Left renal cortex interstitium (tissue), 4 donors: ENCODE measurements at places on chromosomes 16 and 17.

- no peak for DNase-seq
These were observed 2.8 kb downstream of the RPL23A start for GRCh38 chr17:28722417-28723158.

- no peak for DNase-seq
These were observed 2.4 kb downstream of the NUP93 start for GRCh38 chr16:56732366-56732765.

GRCh38 chr16:58518083-58518979, 3.0 kb downstream of the SETD6 start:
- no peak for DNase-seq

GRCh38 chr17:27651411-27652345, 20.7 kb downstream of the LGALS9 start:
- peak; percentile 12 for DNase-seq

DNA sequence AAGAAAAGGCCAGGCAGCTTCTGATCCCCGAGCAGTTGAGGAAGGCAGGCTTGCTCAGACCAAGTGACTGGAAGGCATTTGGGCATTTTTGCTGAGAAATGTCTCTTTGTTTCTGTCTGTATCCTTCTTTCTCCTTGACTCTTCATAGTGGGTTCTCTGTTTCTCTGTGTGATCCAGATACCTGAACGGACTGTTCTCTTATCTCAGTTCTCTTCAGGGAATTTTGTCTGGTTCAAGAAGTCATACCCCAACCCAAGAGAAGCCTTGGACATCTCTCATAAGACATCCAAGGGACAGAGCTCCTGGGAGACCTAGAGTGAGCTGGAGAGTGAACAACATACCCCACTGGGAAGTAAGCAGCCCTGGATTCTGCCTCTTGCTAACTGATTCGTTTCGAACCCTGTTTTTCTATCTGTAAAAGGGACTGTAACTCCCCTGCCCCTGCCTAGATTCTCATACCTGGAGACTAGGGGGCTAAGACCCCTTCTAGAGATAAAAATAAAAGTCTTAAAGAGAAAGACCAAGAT, 541 bp downstream of the CCL3 start:
- DNase-seq = no peak

DNA sequence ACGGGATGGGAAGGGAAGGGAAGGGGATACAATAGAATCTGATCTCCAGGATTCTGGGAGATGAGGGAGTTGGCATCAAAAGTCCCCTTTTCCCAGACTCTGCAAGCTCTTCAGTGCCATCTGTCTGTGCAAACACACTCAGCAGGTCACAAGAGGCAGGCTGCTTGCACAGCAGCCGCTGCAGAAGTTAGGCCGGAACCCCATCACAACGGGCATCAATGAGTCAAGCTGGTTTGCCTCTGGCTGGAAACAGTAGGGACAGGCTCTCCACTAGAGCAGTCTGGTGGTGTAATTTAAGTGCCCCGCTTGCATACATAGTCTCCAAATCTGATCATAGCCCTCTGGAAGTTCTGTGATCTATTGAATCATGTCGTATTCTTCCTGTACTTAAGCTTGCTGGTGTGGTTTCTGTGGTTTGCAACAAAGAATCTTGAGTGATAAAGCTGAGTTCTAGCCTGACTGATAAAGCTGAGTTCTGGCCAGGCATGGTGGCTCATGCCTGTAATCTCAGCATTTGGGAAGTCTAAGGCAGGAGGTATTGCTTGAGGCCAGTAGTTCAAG, 33.7 kb upstream of the KDM8 start:
- DNase-seq = no peak

DNA sequence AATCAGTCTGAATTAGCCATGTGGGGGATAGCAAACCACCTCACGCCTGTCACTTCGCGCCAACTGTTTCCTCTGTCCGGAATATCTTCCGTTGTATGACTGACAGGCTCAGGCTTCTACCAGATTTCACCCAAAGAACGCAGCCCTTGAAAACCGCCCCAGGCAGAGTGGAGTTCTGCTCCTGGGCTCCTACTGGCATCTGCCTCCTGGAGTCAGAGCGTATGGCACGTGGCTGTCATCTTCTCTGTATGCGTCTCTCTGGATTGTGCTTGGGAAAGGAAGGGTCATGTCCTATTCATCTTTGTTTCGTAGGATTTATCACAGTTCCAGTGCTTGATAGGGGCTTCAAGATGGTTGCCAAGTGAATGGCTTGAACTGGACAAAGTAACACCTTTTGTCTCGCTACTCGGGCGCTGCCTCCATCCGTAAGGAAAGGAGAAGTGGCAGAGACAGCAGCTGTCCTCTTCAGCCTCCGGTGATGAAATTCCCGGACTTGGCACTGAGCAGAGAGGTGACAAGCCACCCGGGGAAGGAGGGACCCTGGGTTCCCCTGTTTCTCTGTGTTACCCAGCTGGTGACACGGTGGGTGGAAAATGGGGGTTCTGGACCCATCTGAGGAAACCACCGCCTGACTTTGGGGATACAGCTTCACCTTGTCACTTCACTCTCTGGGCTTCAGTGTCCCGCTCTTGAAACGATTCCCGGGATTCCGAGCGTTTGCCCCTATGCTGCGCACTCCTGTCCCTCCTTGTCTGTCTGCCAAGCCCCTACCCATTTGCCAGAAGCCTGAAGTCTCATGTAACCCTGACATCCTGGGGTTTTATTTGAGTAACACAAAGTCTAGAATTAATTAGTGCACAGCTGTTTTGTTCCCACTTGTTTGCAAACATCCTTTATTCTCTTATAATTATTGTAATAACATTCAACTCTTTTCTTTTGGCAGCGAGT, 13.9 kb downstream of the KIAA0513 start:
- no peak for DNase-seq

- DNase-seq = no peak
These were observed 172.5 kb downstream of the ZFHX3 start for GRCh38 chr16:72875291-72876031.

GRCh38 chr17:48113201-48113676, 5.7 kb downstream of the SNX11 start:
- no peak for DNase-seq

DNA sequence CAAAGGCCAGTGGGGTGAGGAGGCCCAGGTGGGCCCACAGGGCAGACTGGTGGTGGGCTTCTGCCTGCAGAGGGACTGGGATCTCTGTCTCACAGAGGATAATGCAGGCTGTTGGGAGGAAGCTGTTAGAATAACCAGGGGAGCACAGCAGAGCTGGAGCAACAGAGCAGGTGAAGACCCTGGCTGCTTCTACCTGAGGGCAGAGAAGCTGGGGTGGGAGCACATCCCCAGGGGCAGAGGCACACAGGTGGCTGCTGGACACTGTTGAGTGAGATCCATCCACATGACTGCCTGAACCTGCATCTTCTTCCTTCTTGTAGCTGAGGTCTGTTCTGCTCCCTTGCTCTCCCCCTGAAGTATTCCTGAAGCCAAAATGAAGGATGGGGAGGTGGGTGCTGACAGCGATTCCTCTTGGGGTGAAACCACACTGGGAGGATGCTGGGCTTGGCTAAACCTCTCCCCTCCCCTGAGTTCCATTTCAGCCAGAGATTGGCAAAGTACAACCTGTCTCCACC, 1725.0 kb downstream of the TP53TG3F start:
- no peak for DNase-seq

- DNase-seq = no peak
These were observed 5.4 kb downstream of the GAS7 start for GRCh38 chr17:10192972-10193371.

DNA sequence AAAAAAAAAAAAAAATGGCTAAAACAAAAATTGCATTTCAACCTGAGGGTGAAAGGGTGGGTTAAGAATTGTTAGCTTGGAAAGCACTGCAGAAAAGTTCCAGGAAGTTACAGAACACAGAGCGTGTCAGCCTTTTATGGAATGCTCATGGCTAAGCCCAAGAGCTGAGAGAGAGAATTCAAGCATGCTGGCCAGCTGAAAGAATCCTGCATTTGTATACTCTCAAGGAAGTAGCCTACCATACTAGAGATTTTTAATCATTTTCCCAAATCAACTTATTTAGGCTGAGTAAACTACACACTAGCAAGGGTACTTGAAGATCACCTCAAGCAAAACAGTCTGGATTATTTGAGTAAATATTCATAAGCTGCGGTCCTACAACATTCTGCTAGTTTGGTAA, 153.9 kb downstream of the KCNJ2 start:
- no peak for DNase-seq

GRCh38 chr17:11487469-11487868, 110.8 kb upstream of the DNAH9 start:
- no peak for DNase-seq

DNA sequence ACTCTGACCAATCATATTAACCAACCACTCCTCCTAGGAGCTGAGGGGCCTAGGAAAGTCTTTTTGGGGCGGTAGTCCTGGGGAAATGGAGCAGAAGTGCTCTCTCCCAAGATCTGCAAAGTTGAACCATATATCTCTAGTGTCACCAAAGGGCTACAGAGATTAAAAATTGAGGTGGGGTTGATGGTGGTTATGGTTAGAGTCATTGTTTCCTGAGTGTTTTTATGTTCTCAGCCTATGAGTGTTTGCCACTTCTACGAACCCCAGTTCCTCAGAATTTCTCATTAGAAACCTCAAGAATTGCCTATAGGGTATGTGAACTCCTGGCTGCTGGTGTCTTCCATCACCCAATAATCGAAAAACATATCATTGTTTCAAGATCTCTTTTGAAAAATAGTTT, 217.8 kb downstream of the CDRT15L2 start:
- no peak for DNase-seq

DNA sequence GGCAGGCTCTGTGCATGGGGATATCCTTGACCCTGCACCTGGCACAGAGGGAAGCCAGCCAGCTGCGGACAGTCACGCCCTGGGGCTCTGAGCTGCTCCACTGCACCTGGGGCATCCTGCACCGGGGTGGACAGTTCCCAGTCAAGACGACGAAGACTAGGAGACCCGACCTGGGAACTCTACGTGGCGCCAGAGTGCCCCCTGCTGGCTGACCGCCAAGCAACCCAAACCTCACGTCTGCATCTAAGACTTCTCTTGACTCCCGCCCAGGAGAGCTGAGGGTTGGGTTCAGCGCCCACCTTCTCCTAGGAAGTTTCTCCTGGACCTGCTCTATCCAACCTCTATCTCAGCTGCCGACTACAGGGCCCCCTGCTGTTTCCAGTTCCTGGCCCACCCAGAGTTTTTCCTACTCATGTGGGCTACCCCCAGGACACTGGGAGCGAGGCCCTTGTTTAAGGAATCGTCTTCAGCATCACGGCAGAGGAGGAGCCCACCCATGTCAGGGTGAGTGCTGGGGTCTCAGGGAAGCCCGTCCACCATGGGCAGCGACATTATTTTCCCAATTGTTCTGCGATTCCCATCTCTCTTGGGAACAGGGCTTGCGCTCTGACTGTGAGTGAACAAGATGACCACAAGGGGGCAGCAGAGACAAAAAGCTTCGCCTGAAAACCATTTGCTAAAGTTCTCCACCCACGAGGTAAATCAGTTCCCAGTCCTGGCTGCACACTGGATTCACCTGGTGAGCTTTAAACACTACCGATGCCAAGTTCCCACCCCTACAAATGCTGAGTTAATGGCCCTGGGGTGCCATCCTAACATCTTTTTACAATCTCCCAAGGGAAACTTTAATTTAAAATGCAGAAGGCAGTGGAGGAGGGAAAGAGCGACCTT, 29.3 kb downstream of the TLE7 start:
- no peak for DNase-seq

DNA sequence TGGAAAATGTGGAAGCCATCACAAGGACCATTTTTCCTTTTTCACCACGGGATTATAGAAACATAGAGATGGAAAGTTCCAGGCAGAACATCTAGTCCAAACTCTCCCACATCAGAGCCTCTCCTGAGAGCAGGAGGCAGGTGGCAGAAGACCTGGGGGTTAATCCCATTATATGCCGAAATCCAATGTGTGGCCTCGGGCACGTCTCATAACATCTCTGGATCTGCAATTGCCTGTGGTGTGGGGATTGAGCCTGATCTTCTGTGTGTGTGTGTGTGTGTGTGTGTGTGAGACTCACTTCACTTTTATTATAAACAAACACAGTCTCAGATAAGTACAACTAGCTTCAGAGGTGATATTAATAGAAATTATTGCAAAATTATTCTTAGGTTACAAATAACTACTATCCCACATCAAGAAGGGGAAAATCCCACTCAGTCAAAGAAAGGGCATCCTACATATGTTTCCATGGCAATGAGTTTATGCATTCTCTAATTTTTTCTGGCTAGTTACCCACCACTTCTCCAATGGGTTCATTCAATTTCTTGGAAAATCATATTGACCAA, 199.1 kb downstream of the FOXL1 start:
- no peak for DNase-seq

- peak; percentile 34 for DNase-seq
These were observed 1.4 kb upstream of the NBR1 start for GRCh38 chr17:43169561-43170139.

- DNase-seq = no peak
These were observed 39.0 kb downstream of the DNAH17 start for GRCh38 chr17:78538033-78538776.

GRCh38 chr16:88965411-88965810, 11.6 kb downstream of the CBFA2T3 start:
- no peak for DNase-seq

DNA sequence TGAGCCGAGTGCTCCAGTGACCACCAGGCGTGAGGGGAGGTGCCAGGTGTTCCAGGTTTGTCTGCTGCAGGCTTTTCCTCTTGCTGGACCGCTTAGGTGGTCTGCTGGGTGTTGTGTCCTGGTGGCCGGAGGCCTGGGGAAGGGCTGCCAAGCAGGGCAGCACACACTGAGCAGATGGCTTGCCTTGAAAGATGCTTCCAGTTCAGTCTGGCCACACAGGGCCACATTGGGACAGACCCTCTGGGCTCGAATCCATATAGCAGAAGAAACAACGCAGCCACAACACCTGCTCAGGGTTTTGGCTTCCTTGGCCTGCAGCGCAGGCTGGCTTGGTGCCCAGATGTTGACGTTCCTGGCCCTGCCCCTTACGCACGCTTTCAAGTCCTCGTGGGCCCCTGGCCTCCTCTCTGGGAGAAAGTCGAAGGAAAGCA, 24.8 kb downstream of the GINS2 start:
- no peak for DNase-seq

DNA sequence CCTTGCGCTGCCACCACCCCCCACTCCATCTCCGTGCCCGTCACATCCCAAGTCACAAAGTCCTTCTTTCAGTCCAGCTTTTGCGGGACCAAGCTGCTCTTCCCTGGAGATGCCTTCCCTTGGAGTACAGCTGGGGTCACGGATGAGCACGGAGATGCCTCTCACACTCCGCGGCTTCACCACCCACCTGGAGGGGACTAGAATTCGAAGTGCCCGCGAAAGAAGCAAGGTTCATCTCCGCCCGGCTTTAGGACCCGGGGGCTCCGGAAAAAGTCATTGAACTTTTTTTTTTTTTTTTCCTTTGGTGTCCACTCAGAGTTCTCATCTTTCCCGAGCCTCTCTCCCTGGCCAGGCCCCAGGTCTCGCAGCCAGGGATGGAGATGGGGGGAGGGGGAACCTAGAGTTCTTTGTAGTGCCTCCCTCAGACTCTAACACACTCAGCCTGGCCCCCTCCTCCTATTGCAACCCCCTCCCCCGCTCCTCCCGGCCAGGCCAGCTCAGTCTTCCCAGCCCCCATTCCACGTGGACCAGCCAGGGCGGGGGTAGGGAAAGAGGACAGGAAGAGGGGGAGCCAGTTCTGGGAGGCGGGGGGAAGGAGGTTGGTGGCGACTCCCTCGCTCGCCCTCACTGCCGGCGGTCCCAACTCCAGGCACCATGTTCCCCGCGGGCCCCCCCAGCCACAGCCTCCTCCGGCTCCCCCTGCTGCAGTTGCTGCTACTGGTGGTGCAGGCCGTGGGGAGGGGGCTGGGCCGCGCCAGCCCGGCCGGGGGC, at the start of gene FKBP10:
Gene FKBP10 (plus strand): TSS at position 624 of the 771 bp plus-strand sequence. CDS start 31 bp downstream, at position 655.
- peak; percentile 84 for DNase-seq

GRCh38 chr17:10610884-10611283, 46.2 kb downstream of the MYH3 start:
- DNase-seq = no peak

GRCh38 chr16:81514041-81514559, 69.5 kb downstream of the CMIP start:
- DNase-seq = no peak
